ENCODE measurements at places on chromosomes 1 and 21.
A peak's percentile ranks its signal among the peaks of the same experiment; 100 is the strongest.

DNA sequence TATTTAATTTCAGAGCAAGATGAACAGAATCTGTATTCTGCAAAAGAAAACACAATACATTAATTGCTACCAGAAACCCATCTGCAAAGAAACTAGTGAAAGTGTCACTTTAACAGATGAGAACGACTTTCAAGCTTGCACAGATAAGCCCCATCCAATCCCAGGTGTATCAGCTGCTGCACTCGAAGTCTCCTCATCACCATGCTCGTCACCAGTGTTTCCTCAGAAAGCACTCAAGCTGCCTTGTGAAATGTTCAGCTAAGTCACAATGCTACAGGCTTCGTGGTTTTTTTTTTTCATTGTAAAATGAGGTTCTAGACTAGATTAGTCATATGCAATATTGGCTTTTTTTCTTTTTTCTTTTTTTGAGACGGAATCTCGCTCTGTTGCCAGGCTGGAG lies 3.3 kb upstream of the TOMM20 start:
- no peak for DNase-seq

DNA sequence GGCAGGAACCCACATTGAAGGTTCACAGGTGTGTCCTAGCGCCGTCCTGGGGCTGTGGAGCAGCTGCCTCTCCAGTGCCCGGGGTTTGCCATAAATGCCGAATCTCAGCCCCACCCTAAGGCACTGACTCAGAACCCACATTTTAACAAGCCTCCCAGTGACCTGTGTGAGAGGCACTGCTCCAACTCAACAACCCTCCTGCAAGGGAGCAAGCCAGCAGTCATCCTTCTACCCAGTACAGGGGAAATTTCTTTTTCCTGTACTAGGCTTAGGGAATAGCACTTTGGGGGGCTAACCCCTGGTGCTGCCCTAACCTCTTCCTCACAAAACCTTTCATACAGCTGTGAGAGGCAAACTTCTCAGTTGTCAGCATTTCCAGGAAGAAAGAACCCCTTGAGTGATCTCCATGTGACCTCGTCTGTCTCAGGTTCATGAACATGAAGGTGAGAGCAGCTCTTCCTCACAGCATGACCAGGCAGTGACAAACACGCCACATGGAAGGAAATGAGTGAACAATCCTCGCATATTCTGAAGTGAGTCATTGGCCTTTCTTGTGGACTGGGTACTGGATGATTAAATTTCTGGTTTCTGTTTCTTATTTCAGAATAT lies 11.4 kb upstream of the BCAR3 start:
- peak; percentile 93 for DNase-seq

- no peak for DNase-seq
Measured at GRCh38 chr1:235138821-235139220, 10.2 kb upstream of the TOMM20 start.

GRCh38 chr21:35838987-35839763 lies 221.2 kb downstream of the SETD4 start:
- DNase-seq: no peak

- DNase-seq: no peak
Measured at GRCh38 chr1:90724926-90725656, 8.0 kb upstream of the BARHL2 start.

- DNase-seq: no peak
Measured at GRCh38 chr1:109241344-109241743, 8.0 kb upstream of the CELSR2 start.

- DNase-seq: no peak
Measured at GRCh38 chr1:160209321-160210046, 4.3 kb downstream of the PEA15 start.

GRCh38 chr1:24754229-24754628 lies 9.0 kb downstream of the CLIC4 start:
- DNase-seq: peak; percentile 30

DNA sequence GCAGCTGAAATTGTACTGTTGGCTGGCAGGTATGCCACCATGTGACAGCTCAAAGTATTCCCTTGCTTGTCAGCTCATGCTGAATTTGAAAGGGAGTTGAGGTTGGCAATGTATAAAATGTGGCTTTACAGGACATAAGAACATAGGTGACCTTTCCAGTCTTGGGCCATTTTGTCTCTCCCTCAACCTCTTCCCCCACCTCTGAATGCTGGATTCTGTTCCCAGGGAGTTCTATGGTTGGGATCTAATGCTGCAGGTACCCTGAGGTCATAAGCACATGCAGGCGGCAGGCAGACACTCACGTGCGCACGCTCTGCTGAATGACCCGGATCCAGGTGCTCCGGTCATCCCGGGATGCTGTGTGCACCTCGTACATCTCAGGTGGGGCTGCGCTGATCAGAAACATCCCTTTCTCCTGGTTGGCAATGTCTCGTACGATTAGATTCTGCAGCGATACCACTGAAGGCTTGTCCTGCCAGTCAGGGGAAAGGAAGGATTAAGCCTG lies 16.0 kb downstream of the RXFP4 start:
- no peak for DNase-seq

DNA sequence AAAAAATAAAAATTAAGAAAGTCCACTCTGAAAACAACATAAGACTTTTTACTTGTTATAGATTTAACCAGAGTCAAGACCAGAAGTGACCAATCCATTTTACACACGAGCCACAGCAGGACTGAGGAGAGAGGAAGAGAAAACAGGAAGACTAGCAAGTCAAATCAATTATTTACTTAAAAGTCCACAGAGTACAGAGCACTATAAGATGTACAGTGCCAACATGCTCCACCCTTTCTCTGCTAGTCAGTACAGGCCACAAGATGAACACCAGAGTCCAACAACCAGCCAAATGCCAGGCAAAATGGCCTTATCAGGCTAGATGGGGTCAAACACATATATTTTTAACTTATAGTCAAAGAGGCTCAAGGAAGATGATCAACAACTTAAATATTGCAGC lies 19.5 kb downstream of the LUZP1 start:
- no peak for DNase-seq

- no peak for DNase-seq
Measured at GRCh38 chr1:63922848-63923247, 149.0 kb downstream of the ROR1 start.

GRCh38 chr1:84010136-84010535 lies 11.2 kb upstream of the TTLL7 start:
- no peak for DNase-seq
